Muscle of back (tissue), 13 donors: ENCODE measurements at places on chromosomes 6 and 20. TPM values are rescaled to one million over a fixed set of nuclear protein-coding genes. Genes with fewer than 3 reads are reported as not detected.

DNA sequence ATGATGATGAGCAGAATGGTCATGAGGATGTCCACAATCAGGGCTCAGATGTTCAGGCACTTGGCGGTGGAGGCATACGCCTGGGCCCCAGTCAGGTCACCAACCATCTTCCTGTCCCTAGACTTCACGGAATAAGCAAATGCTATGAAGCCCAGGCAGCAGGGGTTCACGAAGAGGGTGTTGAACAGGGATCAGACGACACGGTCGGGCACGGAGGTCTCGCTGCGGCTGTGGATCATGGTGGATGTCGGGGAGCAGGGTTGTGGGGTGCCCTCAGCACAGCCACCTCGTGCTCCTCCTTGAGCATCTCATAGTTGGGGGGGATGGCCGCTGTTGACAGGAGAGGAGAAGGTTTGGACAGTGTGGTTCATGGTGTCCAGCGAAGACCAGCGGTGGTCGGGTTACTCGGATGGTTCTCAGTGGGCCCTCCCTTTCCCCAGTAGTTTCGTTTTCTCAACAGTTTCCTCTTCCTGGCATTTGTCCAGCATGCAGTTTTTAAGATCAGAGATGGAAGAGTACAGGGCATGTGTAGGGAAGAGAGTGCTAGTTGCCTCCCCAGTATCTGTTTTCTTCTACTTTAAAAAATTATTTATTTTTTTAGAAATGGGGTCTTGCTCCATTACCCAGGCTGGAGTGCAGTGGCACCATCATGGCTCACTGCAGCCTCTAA lies 20.3 kb upstream of the SPDEF start:
- no peak for DNase-seq

Gene PGM3
- 46.8 TPM for polyA plus RNA-seq

Gene UBR2
- 19.7 TPM for polyA plus RNA-seq

Gene ECHDC1
- polyA plus RNA-seq = 68.2 TPM

Gene KCNK17
- 0.61 TPM for polyA plus RNA-seq

GRCh38 chr6:30322527-30323501 lies 3.9 kb upstream of the TRIM39 start:
- DNase-seq = no peak

Gene CD24
- polyA plus RNA-seq = 64.2 TPM

DNA sequence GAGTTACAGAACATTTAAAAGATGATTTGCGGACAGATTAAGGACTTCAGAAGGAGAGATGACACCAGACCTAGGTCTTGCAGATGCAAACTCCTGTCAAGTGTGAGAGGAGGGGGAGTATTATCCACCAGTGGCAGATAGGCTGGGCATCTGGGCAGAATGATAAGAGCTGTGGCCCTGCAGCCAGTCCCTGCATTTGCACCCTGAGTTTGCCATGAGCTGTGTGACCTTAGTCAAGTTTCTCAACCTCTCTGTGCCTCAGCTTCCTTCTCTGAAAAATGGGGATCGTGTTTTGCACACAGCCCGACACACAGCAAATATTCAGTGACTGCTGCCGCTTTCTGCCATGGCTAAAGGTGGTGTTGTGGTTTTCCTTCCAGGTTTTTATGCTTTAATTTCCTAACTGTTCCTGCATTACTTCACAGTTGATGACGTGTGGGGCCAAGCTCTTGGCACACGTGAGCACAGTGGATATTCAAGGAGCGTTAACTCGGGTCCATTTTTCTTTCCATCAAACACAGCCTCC lies 516.2 kb downstream of the CDH26 start:
- DNase-seq = no peak

DNA sequence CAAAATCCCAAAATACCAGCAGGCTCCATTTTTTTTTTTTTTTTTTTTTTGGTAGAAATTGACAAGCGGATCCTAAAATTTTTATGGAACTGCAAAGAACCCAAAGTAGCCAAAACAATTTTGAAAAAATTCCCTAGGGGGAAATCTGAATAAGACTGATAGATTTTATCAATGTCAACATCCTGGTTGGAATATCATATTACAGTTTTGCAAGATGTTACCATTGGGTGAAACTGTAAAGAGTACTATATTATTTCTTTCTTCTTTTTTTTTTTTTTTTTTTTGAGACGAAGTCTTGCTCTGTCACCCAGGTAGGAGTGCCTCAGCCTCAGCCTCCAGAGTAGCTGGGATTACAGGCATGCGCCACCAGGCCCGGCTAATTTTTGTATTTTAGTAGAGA lies 29.4 kb upstream of the BEND3 start:
- no peak for DNase-seq

- DNase-seq = no peak
Measured at GRCh38 chr6:43967719-43968091, 159.5 kb downstream of the MRPL14 start.

DNA sequence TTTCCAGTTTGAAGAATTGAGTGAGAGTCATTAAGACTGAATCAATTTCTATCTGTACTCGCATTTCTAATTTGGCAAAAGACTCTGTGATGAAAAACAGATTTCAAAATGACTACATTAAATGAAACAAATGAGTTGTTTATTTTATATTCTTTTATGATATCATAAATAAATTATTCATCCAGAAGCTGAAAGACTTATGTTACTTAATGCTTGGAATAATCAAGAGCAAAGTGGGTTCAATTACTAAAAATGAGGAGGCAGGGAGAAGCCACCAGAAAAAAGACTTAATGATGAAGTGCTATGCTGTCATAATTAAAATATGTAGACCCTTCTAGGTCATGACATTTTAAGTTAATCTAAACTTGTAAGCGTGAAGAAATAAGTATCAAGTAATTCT lies 130.6 kb upstream of the FERMT1 start:
- DNase-seq = no peak

Gene SLC22A23
- polyA plus RNA-seq = 2.8 TPM

Gene FAM209B
- not detected for polyA plus RNA-seq
